ENCODE measurements at places on chromosomes 11 and 22. TPM values are rescaled to one million over a fixed set of nuclear protein-coding genes. Genes with fewer than 3 reads are reported as not detected.

The KREMEN1 gene
- total RNA-seq: 0.28 TPM

The C11orf87 gene
- total RNA-seq: not detected

The OR8D4 gene
- total RNA-seq: not detected

The LYVE1 gene
- total RNA-seq: not detected

The GPR83 gene
- 0.11 TPM for total RNA-seq

The SHISAL1 gene
- total RNA-seq: not detected

The SSTR3 gene
- 0.62 TPM for total RNA-seq

The HTR3B gene
- total RNA-seq: not detected

The NXPE2 gene
- total RNA-seq: not detected

The SMC1B gene
- total RNA-seq: 0.38 TPM

The OR52H1 gene
- not detected for total RNA-seq

The LIF gene
- 88.6 TPM for total RNA-seq

The PEX16 gene
- total RNA-seq: 35.1 TPM

The CBLIF gene
- total RNA-seq: not detected

The IFITM10 gene
- total RNA-seq: 0.39 TPM

The FDXACB1 gene
- total RNA-seq: 12.7 TPM

The VSIG10L2 gene
- not detected for total RNA-seq

The PACSIN3 gene
- 7.9 TPM for total RNA-seq

The C1QTNF6 gene
- total RNA-seq: 4.3 TPM

The SEPTIN5 gene
- 0.38 TPM for total RNA-seq

The POU2AF1 gene
- 2.3 TPM for total RNA-seq

The MMP10 gene
- total RNA-seq: not detected

The APOA5 gene
- total RNA-seq: not detected

The OR2AG2 gene
- total RNA-seq: not detected

The GLB1L2 gene
- 8.6 TPM for total RNA-seq

The OTOG gene
- not detected for total RNA-seq

The SCGB1C1 gene
- not detected for total RNA-seq

The APIP gene
- 36.4 TPM for total RNA-seq

The DDX10 gene
- total RNA-seq: 49.8 TPM

The KRTAP5-1 gene
- total RNA-seq: not detected

The TCN1 gene
- total RNA-seq: not detected

The NXPE4 gene
- total RNA-seq: not detected

The TKFC gene
- 72.4 TPM for total RNA-seq

The RASSF10 gene
- total RNA-seq: not detected

The GRM5 gene
- total RNA-seq: not detected

The AQP11 gene
- total RNA-seq: 0.11 TPM

The PRR5L gene
- total RNA-seq: 28.4 TPM

The APOBEC3C gene
- total RNA-seq: 138 TPM

The OR8A1 gene
- total RNA-seq: not detected

The SYT7 gene
- total RNA-seq: not detected

The NELL1 gene
- total RNA-seq: not detected

The PDE3B gene
- total RNA-seq: 47.0 TPM

The DERL3 gene
- total RNA-seq: 5.4 TPM

The MUC6 gene
- not detected for total RNA-seq

The SCARF2 gene
- 0.31 TPM for total RNA-seq

The MS4A6A gene
- 1.6 TPM for total RNA-seq

The MAPK8IP1 gene
- total RNA-seq: 0.98 TPM

The B3GAT1 gene
- 0.35 TPM for total RNA-seq

The DEFB131B gene
- total RNA-seq: not detected

The GAL3ST1 gene
- 0.31 TPM for total RNA-seq

The CENPM gene
- total RNA-seq: 73.2 TPM

The TRIM22 gene
- 105 TPM for total RNA-seq

The IGLL1 gene
- total RNA-seq: not detected

The RASD2 gene
- 0.09 TPM for total RNA-seq

All from CD8-positive, alpha-beta memory T cell (primary cell).